ENCODE measurements at places on chromosomes 2 and 18.

GRCh38 chr2:106274668-106275067 lies 80.6 kb upstream of the UXS1 start:
- no peak for DNase-seq

- peak; percentile 48 for DNase-seq
Measured at GRCh38 chr2:240604291-240604938, 17.9 kb downstream of the CAPN10 start.

- no peak for DNase-seq
Measured at GRCh38 chr2:46921676-46922448, 6.3 kb upstream of the MCFD2 start.

DNA sequence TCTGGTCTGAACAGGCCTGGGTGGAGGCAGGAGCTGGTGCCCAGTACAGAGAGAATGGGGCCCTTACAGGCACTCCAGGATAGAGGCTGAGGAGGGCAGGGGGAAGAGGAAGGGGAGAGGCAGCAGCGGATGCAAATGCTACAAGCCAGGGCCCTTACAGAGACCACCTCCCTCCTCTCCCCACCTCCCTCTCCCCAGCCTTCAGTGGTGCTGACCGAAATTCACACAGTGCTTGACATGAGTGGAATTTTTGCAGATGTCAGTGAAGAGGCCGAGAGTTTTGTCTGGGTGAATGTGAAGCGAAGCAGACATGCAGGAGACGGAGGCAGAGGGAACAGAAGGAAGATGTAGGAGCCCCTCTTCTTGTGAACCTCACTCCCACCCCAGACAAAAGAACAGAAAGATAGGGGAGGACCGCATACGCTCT lies 31.9 kb downstream of the CIB4 start:
- DNase-seq: no peak

- no peak for DNase-seq
Measured at GRCh38 chr18:62925031-62925688, 209.8 kb downstream of the PHLPP1 start.

- DNase-seq: no peak
Measured at GRCh38 chr2:237650455-237650850, 23.1 kb downstream of the LRRFIP1 start.

- no peak for DNase-seq
Measured at GRCh38 chr2:96626553-96626942, 11.6 kb downstream of the KANSL3 start.

- no peak for DNase-seq
Measured at GRCh38 chr2:60440079-60440766, 113.2 kb downstream of the BCL11A start.

GRCh38 chr2:100877555-100877954 lies 57.6 kb downstream of the NPAS2 start:
- DNase-seq: no peak

DNA sequence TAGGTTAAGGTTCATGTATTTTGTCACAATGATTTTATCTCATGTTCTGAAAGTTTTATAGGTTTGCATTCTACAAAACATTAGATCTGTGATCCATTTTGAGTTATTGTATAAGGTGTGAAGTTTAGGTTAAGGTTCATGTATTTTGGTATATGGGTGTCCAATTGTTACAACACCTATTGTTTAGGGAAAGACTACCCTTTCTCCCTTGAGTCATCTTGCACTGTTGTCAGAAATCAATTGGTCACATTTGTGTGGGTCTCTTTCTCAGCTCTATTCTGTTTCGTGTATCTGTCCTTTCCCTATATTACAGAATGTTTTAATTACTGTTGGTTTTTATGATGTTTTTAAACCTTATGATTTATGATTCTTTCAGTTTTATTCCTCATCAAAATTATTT lies 192.3 kb downstream of the MCFD2 start:
- DNase-seq: no peak

- no peak for DNase-seq
Measured at GRCh38 chr18:5951515-5952091, 56.3 kb upstream of the TMEM200C start.

GRCh38 chr2:105803337-105803736 lies 58.6 kb downstream of the NCK2 start:
- no peak for DNase-seq

GRCh38 chr2:6872394-6872793 lies 5.2 kb upstream of the RSAD2 start:
- DNase-seq: no peak

DNA sequence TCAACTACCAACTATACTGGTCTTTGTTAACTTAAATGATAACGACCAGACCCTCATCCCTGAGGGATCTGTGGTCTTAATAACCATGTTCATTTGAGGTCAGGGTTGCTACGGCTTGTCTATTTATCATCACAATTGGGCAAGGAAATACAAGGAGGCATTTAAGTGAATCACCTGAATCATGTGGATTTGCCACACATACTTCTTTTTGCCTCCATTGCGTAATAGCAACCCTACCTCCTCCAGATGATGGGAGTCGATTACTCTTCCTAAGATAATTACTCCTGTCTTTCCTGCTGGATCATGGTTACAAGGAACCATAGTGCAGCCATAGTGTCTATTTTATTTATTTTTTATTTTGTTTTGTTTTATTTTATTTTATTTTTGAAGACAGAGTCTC lies 42.2 kb downstream of the TAF4B start:
- no peak for DNase-seq

GRCh38 chr2:179805001-179805400 lies 56.4 kb downstream of the ZNF385B start:
- no peak for DNase-seq

GRCh38 chr18:41343808-41344207 lies 611.2 kb upstream of the PIK3C3 start:
- DNase-seq: no peak

- no peak for DNase-seq
Measured at GRCh38 chr2:127065299-127065939, 41.5 kb downstream of the BIN1 start.

DNA sequence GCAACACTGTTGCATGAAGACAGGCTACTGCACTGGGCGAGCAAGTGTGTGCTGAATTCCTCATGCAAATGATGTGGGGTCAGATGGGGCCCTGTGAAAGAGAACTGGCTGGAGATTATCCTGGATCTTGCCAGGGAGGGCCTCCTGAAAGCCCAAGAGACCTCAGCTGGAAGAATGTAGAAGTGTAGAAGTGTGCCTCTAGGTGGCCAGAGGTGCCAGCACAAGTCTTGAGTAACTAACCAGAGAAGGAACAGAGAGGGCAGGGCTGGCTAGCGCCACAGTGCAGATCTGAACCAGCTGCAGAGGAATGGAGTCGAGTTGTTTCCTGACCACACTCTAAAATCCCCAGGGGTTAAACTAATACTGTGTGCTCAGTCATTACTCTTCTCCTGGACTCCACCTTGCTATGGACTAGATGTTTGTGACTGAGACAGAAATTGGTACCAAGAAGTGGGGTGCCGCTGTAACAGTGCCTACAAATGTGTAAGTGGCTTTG lies 399.3 kb downstream of the LRATD1 start:
- no peak for DNase-seq

DNA sequence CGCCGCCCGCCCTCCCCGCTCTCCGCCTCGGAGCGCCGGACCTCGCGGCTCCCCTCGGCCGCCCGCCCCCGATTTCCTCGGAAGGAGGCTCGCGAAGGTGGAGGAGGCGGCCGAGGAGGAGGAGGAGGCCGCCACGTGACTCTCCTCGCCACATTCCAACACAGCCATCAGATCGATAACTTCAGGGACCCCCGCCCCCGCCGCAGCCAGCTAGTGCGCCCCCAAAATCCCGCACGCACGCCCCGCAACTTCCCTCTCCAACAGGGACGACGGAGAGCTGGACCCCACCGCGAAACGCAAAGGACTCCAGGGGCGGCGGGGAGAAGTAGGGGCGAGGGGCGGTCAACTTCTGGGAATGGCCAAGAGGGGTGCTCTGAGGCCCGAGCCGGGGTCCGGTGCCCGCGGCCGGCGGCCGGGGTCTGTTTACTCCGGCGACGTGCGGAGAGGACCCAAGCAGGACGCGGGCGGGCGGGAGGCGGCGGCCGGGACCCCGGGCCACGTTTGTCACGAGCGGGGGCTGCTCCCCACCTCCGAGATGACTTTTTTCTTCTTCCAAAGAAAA lies 2.0 kb downstream of the ZNF521 start:
- DNase-seq: no peak

- no peak for DNase-seq
Measured at GRCh38 chr18:13620818-13621445, 105.4 kb downstream of the FAM210A start.

DNA sequence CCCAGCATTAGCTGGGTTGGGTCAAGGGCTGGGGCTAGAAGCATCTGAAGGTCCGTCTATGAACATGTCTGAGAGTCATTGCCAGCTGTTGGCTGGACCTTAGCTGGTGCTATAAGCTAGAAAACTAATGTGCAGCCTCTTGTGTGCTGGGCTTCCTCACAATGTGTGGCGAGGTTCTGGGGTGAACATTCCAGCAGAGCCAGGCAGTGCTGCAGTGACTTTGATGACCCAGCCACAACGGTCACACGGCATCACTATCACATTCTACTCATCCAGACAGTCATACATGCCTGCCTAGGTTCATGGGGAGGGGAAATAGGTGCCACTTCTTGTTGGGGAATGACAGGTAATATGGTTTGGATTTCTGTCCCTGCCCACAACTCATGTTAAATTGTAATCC lies 260.5 kb downstream of the CYP26B1 start:
- no peak for DNase-seq

GRCh38 chr2:26273501-26273900 lies 28.8 kb downstream of the HADHB start:
- no peak for DNase-seq

DNA sequence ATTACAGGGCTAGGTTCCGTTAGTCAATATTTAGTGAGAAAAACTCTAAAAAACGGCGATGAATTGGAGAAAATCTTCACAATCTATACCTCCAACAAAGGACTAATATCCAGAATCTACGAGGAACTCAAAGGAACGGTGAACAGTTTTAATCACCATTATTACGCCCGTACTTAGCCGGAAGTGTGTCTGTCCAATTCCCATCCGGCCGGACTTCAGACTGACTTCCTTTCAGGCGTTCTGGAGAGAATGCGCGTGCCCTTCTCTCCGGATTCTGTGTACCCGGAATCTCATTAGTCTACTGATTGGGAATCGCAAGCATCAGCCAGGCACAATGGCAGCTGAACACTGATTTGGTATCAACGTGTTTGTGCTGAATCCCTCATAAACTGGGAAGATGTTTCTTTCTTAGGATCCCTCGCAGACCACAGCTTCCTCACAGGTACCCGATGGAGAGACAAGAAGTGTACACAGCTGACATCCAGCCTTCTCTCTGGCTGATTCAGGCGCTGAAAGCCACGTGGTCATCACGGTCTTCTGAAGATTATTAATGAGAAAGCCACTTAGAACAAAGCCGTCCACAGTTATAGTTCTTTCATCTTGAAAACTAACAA lies 239.9 kb downstream of the ZNF516 start:
- no peak for DNase-seq

- no peak for DNase-seq
Measured at GRCh38 chr2:127611076-127611925, 34.7 kb upstream of the GPR17 start.

DNA sequence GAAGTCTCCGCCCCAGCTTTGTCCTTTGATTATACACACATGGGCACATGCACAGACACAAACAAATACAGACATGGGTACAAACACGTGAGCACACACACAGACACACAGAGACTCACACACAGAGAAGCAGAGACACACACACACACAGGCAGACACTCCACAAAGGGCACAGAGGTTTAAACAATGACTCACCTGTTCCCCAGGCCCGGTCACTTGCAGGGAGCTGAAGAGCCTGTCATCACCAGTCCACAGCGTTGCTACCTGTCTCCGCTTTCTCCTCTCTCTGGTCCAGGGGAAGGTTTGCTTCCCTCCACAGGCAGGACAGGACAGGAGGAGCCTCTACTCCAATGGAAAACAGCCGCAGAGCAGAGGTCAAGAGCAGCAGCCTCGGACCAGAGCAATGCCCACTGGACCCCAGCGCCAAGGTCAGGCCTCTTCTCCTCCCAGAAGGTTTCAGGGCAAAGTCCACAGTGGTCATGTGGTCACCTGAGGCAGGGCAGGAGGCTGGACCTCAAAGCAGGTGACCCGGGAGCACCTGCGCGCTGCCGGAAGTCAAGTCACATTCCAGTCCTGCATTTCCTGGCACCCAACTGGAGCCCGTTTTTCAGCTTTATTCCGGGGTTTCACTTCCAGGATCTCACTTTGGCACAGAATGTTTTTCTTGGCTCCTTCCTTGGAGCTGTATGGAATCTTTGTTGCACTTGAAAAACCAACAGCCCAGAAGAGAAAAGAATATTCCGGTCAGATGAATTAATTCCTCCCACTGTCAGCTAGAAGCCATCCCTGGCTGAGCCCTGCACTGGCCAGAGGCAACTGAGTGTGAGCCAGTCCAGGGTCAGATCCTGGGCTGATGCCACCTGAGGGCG lies at the start of gene RAB17:
Gene RAB17 (minus strand): TSS at position 463 of the 869 bp plus-strand sequence. CDS start 4,580 bp downstream, outside the sequence.
- no peak for DNase-seq

DNA sequence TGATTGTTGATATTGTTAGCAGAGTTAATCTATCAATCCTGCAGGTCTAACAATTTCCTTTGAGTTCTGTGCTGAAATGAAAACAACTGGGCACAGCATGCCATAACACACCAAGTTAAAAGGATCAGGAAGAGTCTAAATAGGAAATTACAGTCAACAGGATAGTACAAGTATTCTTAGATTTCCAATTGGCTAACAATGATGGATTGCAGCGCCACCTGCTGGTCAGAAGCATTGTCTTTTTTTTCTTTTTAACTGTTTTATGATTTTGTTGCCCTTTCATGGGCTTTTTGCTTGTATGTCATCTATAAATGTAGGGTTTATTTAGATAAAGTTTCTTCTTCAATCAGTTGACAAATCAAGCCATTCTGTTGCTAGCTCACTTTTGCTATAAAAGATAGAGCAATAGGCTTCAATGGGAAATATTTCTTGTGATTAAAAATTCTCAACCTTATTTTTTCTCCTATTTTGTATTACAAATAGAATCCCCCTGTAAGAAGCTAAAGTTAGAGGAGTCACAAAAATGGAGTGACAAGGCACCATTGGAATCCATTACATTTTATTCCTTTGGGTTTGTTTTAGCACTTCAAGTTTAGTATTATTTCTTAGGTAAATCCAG lies 40.8 kb upstream of the RPRM start:
- DNase-seq: peak; percentile 45

DNA sequence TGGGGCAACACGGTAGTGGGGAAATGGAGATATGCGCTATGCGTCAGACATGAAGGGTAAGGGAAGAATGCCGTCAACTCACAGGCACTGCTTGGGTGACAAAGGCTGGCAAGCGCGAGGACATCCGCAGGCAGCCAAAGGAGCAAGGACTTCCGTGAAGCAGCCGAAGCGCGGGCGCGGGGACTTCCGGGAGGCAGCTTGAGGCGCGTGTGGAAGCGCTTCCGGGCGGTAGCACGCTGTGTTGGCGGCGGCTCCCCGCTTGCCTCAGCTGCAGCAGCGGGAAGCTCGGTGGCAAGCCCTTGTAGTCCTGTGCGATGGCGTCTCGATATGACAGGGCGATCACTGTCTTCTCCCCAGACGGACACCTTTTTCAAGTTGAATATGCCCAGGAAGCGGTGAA lies at the start of gene PSMA8:
Gene PSMA8 (plus strand): TSS at position 218 of the 400 bp plus-strand sequence. CDS start 97 bp downstream, at position 315.
- DNase-seq: no peak
